ENCODE measurements at places on chromosomes 1 and 21.

DNA sequence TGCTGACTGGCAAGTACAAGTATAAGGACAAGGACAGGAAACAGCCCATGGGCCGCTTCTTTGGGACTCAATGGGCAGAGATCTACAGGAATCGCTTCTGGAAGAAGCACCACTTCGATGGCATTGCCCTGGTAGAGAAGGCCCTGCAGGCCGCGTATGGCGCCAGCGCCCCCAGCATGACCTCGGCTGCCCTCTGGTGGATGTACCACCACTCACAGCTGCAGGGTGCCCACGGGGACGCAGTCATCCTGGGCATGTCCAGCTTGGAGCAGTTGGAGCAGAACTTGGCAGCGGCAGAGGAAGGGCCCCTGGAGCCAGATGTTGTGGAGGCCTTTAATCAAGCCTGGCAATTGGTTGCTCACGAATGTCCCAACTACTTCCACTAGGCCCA lies 32.0 kb downstream of the SLC16A1 start:
- DNase-seq: no peak

- no peak for DNase-seq
Measured at GRCh38 chr1:5972198-5972520, 20.1 kb downstream of the NPHP4 start.

GRCh38 chr21:44421901-44422840 lies 33.1 kb upstream of the LRRC3 start:
- no peak for DNase-seq

GRCh38 chr1:76921590-76921989 lies 54.3 kb downstream of the ST6GALNAC5 start:
- DNase-seq: no peak

DNA sequence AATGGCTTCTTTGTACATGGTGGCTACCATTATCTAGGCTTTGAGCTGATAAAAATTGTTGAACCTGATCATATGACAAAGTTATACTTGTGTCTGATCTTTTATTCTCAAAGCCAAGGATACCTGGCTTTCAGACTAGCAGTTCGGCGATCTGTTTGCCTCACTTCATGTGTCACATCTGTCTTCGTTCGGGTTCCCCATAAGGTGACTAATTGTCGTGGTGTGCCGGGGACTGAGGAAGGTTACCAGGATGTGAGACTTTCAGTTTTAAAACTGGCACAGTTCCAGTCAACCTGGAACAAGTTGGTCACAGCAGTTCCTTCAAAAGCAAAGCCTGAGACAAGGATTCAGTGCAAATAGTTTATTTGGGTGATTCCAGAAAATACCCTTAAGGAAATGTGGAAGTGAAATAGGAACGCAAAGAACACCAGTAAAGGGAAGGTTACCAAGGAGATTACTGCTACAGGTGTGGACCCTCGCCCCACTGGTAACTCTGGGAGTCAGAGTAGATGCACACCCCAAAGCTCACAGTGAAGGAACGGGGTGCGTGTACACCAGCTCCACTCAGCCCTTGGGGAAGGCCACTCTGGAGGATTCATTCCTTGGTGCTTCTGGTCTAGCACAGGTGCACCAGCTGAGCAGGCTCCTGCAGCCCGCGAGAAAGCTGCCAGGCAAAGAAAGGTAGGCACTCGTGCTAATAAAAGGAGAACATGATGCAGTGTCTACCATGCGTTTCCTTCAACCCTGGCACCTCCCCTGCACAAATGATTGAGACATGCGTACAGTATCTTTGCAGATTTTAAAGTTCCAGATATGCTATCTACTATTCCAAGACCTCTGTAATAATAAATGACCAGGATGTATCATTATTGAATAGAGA lies 69.0 kb downstream of the VWA5B1 start:
- no peak for DNase-seq

DNA sequence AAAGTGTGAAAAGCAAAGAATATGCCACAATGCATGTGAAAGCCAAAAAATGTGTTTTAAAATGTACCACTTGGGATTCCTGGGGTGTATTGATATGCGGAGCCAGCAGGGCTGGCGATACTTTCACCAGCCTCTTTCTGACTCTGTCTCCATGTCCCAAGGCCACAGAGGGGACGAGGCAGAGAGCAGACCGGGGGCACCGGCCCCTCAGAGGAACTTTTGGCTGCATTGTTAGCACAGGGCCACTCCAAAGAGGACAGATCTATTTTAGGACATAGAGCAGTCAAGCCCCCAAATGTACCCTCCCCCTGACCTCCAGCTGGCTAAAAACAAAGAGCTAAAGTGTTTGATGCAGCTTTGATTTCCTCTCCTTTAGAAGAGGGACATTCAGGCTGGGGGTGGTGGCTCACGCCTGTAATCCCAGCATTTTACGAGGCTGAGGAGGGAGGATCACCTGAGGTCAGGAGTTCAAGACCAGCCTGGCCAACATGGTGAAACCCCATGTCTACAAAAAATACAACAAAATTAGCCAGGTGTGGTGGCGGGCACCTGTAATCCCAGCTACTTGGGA lies 25.6 kb upstream of the ZNF436 start:
- no peak for DNase-seq

DNA sequence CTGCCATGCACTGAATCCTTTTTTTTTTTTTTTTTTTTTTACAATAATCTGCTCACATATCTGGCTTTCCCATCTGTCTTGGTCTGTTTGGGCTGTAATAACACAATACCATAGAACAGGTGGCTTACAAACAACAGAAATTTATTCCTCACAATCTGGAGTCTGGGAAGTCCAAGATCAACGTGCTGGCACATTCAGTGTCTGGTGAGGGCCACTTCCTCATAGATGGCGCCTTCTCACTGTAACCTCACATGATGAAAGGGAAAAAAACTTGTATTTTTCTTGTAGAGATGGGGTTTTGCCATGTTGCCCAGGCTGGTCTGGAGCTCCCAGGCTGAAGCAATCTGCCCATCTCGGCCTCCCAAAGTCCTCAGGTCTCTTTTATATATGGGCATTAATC lies 13.0 kb upstream of the PARP1 start:
- DNase-seq: no peak

DNA sequence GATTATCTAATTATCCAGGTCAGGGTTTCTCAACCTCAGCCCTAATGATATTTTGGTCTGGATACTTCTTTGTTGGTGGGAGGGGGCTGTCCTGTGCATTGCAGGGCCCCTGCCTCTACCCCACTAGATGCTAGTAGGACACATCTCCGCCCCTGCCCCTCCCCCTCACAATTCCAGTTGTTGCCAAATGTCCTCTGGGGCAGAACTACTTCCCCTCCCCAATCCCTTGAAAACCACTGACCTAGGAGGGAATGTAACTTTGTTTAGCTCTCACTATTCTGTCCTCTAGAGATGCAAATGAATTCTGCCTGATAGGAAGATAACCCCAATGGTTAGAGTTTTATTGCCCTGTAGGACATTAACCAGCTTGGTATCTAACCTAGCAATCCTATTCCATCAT lies 8.1 kb downstream of the CACNA1S start:
- no peak for DNase-seq

- no peak for DNase-seq
Measured at GRCh38 chr1:161217831-161218230, 2.7 kb downstream of the FCER1G start.

DNA sequence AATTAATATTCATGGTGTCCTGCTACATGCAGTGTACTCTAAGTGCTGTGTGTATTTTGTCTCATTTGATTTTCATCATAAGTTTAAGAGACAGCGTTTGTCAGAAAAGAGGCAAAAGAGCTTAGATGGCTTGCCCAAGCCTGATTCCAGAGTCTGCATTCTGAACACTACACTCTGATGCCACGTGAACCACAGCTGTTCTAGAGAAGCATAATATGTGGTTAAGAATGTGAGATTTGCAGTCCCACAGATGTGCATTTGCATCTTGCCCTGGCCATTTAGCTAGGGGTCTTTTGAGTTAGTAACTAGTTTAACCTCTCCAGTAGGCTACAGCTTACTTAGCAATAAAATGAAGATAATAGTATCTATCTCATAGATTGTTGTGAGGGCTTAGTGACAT lies 9.2 kb upstream of the GADD45A start:
- no peak for DNase-seq

GRCh38 chr21:45263534-45263933 lies 24.2 kb downstream of the POFUT2 start:
- no peak for DNase-seq

GRCh38 chr1:170150921-170151320 lies 5.2 kb downstream of the NTMT2 start:
- no peak for DNase-seq

DNA sequence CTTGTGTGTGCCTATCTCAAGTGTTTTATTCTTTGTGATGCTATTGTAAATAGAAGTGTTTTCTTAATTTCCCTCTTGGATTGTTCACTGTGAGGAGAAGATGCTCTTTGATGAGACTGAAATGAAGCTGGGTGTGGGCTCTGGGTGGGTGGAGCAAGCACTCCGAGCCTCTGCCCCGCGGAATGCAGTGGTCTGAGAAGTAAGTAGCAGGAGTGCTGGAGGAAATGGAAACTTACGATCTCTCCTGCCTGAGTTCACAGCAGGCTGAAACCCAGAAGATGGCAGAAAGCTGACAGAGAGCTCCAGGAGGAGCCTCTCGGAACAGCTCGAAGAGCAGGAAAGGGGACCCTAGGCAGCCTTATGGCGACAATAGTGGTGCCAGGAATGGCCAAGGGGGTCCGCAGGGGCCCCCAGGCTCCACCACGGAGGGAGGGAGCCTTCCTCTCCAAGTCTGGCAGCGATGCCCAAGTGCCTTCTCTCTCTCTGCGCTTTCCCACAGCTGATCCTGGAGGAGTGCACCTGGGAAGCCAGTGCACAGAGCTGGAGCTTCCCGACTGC lies 126.8 kb upstream of the COL6A1 start:
- DNase-seq: no peak

GRCh38 chr21:23398726-23399125 lies 2208.6 kb downstream of the MRPL39 start:
- no peak for DNase-seq
